ENCODE measurements at places on chromosomes 5 and 9.

DNA sequence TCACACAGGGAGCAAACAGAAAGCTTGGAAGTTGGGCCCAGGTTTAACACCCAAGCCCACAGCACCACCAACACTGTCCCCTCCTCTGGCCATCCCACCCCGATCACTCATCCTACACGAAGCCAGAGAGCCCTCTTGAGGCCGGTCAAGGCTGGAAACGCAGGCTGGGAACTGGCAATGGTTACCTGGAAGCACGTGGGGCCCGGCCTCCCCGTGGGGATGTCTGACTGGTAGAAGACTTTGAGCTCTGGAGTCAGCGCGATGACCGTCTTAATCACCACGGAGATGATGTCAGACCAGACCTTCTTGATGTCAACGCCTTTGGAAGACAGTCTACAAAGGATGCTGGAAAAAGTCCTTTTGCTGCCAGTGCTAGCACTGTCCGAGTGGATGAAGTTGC, 104.1 kb downstream of the TTLL11 start:
- DNase-seq, result no peak

- DNase-seq, result no peak
These were observed 173.9 kb downstream of the AOPEP start for GRCh38 chr9:94900222-94901018.

DNA sequence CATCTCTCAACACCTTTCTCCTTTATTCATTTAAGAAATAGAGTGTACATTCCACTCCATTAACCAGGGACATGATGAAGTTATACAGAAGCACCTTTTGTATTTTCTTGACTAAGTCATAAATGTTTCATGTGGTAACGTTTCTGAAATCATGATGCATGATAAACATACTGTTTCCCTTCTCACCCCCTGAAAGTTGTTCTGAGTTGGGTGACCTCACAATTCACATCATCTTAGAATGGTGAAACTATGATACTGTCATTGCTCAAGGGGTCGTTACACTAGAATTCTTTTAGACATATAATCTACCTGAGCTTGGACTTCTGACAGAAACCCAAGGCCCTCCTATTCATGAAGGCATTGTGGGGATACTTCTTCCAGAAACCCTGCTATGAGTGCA, 37.8 kb upstream of the MIER3 start:
- no peak for DNase-seq

DNA sequence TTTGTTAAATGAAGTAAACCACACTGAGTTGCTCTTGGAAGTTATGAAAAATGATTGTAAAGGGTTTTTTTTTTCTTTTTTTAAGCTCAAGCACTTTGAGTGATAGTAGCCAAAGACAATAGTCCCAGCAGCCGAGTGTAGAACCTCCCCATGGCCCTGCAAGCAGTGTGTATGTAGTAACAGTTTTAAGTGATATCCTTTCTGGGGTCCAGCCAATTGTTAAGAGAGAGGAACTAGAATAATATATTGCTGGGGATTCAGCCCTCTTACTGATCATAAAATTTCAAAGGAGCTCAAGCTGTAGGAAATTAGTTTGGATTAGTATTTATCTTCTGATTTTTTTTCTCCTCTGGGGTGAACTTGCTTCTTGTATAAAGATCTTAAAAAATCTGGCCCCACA, 43.2 kb downstream of the NPR3 start:
- DNase-seq, result no peak

GRCh38 chr9:120774719-120775118, 18.5 kb downstream of the FBXW2 start:
- no peak for DNase-seq

DNA sequence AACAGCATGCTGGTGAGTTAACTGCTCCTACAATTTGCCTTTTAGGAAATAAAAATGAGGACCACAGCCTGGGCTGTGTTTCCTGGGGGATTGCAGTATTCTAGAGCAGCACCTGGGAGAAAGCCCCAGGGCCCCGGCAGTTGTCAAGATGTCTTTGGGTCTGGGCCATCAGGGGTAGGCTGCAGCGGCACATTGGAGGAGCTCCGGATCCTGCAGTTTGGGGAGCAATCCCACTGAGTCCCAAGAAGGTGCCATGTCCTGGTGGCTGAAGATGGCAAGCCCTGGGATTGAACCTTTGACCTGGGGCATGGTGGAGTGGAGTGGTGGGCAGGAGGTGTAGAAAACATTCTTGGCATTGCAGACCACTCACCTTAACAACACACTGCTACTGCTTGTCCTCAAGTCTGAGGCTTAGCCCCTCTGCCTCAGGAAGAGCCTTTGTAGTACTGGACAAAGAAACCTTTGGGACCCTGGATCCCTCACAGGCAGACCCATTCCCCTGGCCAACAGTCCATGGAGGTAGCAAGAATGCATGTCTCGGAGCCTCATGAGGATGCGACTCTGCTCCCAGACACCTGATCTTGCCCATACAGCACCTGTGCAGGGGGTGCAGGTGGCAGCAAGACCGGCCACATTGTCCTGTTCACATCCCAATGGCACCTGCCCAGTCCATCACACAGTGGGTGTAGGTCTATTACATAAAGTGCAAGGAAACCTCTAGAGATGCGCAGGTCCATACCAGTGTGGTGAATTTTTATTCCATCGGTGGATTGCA, 159.1 kb upstream of the IRX2 start:
- DNase-seq, result no peak

DNA sequence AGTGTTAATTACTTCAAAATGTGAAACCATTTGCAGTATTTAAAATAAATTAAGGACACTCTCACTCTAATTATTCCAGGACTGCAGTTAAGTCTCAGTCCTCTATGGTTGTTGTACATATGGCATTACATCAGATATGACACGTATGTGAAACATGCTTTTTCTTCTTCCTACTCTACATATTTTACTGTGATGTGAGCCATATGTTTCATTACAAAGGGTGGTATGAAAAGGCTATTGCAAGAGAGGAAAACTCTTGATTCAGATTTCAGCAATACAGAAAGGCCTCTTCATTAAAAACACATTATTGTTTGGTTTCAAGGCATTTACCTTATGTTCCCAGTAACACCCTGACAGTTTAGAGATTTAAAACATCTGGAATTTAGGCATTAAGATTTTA, 964.5 kb upstream of the DMAC1 start:
- DNase-seq, result no peak

GRCh38 chr5:99911971-99912370, 623.2 kb upstream of the FAM174A start:
- no peak for DNase-seq

DNA sequence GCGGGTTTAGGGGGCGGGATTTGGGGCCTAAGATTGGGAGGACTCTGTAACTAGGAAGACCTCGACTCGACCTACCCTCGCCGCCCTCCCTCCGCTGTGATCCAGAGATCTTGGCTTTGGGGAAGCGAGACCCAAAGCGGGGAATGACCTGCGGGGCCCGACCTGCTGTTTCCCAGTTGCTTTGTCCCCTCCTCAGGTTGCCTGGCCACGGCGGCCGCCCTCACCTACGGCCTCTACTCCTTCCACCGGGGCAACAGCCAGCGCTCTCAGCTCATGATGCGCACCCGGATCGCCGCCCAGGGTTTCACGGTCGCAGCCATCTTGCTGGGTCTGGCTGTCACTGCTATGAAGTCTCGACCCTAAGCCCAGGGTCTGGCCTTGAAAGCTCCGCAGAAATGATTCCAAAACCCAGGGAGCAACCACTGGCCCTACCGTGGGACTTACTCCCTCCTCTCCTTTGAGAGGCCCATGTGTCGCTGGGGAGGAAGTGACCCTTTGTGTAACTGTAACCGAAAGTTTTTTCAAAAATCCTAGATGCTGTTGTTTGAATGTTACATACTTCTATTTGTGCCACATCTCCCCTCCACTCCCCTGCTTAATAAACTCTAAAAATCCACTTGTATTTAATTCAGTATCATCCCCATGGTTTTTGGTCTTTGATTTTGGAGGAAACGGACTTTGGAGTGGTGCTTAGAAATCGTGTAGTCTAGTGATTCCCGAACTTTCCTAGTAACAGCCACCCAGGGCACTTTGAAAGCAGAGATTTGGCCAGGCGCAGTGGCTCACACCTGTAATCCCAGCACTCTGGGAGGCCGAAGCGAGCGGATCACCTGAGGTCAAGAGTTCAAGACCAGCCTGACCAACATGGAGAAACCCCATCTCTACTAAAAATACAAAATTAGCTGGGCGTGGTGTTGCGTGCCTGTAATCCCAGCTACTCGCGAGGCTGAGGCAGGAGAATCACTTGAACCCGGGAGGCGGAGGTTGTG, 878 bp downstream of the HIGD2A start:
- DNase-seq, result peak; percentile 49

DNA sequence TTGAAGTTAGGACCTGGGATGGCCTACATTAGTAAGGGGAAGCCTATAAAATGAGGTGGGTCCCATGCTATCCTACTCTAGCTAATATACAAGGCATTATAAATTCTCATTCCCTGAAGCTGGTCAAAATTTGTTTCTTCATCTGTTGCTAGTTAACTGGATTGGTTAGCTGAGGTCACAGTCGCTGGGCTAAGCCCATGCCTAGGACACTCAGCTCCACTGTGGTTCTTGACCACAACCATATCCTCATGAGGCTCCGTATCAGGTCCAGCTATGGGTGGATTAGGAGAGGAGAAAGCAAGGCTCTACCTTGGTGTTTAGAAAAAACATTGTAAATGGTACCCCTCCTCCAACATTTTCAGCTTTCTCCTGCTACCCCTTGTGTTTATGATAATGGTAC, 52.8 kb upstream of the RAI14 start:
- no peak for DNase-seq

GRCh38 chr9:81411961-81412360, 277.4 kb downstream of the TLE1 start:
- no peak for DNase-seq

- no peak for DNase-seq
These were observed 77.8 kb downstream of the SLC38A9 start for GRCh38 chr5:55634209-55634805.

GRCh38 chr9:7907551-7908337, 108.2 kb upstream of the DMAC1 start:
- no peak for DNase-seq

DNA sequence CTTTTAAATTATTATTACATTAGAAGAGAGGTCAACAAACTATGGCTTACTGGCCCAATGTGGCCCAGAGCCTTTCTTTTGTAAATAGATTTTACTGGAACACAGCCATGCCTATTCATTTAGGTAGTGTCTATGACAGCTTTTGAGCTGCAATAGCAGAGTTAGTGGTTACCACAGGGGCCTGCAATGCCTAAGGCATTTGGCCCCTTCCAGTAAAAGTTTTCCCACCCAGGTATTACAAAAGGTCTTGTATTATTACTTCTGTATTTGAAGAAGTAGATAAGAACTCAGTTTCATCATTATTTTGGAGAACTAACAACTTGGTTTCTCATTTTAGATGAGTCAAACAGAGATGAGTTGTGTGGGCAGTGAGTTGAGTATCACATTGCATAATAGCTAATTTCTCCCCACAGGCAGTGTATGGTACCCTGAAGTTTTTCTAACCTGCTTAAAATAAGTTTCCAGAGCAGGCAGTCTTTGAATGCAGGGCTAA, 9.5 kb downstream of the MTRR start:
- peak; percentile 16 for DNase-seq

DNA sequence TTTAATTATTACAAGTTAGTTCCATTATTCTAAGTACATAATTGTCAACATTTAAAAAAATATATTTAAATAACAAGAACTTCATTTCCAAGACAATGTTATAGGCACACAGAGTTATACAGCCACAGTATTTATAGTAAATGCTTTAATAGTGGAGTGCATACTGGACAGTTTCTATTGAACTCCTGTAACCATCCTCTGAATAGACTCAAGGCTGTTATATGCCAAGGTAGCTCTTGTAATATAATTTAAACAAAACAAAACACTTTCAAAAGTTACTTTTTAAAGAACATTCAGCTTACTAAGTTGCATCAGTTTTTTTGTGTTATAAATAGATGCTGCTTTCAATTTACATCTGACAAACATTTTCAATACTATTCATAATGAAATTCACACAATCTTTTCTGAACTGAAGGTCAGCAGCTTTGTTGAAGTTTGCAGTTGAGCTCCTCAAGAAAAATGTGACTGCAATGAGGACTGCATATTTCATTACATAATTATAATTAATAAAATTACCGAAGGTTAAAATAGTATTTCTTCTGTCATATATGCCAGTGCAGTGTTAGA, 549.9 kb upstream of the CYLC2 start:
- no peak for DNase-seq

- DNase-seq, result no peak
These were observed 413.9 kb downstream of the GADD45G start for GRCh38 chr9:90018688-90019087.

DNA sequence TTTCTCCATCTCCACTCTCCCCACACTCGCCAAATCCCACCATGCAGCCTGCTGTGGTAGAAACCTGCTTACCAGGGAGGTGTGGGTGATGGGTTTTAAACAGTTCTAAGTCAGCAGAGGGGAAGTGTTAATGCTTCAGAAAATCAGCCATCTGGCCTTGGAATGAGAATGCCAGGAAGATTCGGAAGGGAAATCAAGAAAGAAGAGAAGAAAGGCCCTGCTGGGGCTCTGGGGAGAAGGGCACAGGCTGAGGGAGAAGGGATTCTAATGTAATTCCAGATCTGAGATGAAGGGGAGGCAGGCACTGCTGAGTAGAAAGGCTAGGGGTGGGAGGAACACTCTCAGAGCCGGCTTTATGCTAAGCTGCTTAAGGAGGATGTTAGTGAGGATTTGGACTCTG, 434.7 kb upstream of the DMAC1 start:
- no peak for DNase-seq

- DNase-seq, result no peak
These were observed 25.0 kb downstream of the MAST4 start for GRCh38 chr5:66621146-66621545.

- DNase-seq, result no peak
These were observed 145.3 kb downstream of the CACNA1B start for GRCh38 chr9:138022756-138023393.

- no peak for DNase-seq
These were observed 42.2 kb upstream of the ANKRD33B start for GRCh38 chr5:10521466-10522223.

GRCh38 chr5:130138406-130139045, 234.3 kb downstream of the CHSY3 start:
- DNase-seq, result no peak

- DNase-seq, result no peak
These were observed 88.2 kb upstream of the FAM174A start for GRCh38 chr5:100446879-100447430.

DNA sequence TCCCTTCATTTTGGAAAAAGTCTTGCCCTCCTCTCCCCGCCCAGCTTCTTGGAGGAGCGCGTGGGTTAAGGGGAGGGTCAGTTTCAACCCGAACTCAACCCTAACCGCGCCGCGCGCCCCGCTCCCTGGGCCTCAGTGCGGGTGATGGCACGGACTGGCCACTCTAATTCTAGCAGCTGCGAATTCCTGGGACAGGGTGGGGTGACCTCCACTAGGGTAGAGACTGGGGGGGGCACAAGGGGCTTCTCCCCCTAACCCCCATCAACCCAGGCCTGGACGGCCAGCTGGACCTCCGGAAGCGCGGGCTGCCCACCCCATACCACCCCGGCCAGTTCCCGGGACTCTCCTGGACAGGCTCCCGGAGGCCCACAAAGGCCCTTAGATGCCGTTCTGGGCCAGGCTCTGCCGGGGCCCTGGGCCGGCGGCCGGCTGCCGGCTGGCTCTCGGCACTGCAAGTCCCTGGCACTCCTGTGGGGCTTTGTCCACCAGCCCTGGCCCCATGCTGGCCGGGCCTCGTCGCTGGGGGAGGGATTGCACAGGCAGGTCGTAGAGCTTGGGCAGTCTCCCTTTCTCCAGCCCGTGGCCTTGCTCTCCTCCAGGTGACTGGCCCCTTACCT, 7.2 kb upstream of the PSD2 start:
- DNase-seq, result no peak

GRCh38 chr9:123643518-123643917, 286.4 kb downstream of the DENND1A start:
- DNase-seq, result no peak
